ENCODE measurements at places on chromosomes 11 and 22. TPM values are rescaled to one million over a fixed set of nuclear protein-coding genes. Genes with fewer than 3 reads are reported as not detected.

PLAAT3 gene
- 303 TPM for total RNA-seq

MYBPC3 gene
- total RNA-seq, result not detected

MS4A4E gene
- total RNA-seq, result 7.5 TPM

CPT1B gene
- total RNA-seq, result 20.3 TPM

TRAPPC4 gene
- total RNA-seq, result 77.8 TPM

PRR33 gene
- not detected for total RNA-seq

SPI1 gene
- 36.8 TPM for total RNA-seq

CTSF gene
- total RNA-seq, result 102 TPM

NEU3 gene
- 11.3 TPM for total RNA-seq

OMP gene
- not detected for total RNA-seq

MAPK12 gene
- total RNA-seq, result 3.7 TPM

POLR2F gene
- 75.7 TPM for total RNA-seq

IGSF9B gene
- total RNA-seq, result 1.0 TPM

MIAT gene
- total RNA-seq, result 1.2 TPM
